ENCODE measurements at places on chromosomes 12 and 14.
A peak's percentile ranks its signal among the peaks of the same experiment; 100 is the strongest.

GRCh38 chr12:4133636-4134447 lies 139.7 kb upstream of the CCND2 start:
- DNase-seq, result no peak

DNA sequence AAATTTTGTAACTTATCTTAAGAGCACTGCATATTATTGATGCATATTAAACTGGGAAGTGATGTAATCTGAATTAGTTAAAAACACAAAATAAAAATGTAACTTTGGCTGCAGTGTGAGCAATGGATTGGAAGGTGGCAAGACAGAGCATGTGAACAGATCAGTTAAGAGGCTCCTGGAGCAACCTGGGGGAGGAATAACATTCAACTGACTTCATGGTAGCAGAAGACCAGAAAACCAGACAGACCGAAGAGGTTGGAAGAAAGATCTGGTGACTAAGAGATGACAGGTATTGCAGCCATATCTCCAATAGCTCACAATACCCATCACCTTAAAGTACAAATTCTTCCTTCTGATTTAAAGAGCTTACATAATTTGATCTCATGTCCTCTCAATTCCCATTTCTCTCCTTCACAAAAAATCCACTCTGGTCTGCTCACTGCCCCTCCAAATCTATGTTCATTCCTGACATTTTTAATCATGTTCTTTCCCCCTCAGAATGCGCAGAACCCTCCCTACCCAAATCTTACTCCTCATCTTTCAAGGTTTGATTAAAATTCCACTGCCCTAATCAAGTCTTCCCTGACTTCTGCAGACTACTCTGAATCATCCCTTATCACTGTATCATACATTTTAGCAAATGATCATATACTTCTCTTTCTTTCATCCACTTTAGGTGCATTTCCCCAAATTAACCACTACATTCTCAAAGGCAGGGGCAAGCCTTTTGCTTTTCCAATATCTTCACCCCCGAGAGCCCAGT lies 51.5 kb downstream of the DUSP16 start:
- DNase-seq, result no peak

- DNase-seq, result peak; percentile 90
Observed at GRCh38 chr12:115312901-115313300, 628.9 kb upstream of the TBX3 start.

DNA sequence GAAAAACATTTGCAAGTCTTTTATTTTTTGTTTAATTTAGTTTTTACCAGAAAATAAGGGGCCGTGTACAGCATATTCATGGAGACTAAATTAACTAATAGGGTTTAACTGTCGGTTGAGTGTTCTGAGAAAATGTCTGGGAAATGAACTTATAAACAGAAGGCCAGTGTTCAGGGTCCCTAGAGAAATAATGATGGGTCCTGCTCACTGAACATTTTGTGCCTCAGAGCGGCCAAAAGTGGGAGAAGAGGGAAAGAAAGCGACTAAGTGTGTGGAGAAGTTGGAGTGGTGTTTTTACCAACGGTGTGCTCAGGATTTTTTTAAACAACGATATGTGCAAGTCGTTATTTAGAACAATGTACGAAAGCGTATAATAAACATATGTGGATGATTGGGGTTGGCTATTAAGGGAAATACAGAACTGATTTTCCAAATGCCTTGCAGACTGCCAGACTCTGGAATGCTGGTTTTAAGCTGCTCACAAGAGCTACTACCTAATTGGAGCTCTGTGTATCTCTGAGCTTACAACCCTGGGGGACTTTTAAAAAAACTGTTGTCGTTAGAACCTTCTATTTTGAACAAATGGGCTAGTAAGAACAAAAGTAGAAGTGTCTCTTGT lies 166.7 kb downstream of the SLC38A4 start:
- no peak for DNase-seq

GRCh38 chr12:56082382-56082781 lies 2.4 kb downstream of the ERBB3 start:
- no peak for DNase-seq

GRCh38 chr12:125069616-125070015 lies 4.4 kb downstream of the AACS start:
- DNase-seq, result no peak

Data from NCI-H748 treated with DMSO at 0.1 percent for 48 hours (cell line).